ENCODE measurements at places on chromosomes 1 and 21.

DNA sequence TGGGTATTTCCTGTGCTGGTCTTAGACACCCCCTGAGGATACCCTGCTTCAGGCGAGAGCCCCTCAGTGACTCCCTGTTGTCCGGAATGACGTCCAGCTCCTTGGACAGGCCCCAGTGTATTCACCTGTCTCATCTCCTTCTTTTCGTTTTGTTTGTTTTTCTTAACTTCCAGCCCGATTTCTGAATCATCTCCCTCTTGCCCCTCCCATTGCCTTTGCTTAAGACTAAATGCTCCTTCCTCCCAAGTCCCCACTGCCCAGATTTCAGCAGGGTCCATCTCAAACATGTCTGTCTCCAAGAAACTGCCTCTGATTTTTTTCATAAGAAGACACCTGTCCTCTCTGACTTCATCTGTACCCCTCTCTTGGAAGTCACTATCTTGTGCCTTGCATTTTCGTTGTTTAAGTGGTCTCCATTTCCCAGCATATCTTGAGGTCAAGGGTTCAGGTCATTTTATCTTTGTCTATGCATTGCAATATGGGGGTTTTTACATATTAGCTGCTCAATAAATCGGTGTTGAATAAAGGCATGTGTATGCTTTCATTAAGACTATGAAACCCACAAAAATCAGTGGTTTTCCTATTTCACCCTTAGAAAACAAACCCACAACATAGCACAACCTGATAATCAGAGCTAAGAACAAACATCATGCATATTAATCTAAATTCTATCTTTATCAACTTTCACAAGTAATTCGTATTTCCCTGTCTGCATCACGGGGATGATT lies 58.4 kb upstream of the LGALS8 start:
- no peak for DNase-seq

DNA sequence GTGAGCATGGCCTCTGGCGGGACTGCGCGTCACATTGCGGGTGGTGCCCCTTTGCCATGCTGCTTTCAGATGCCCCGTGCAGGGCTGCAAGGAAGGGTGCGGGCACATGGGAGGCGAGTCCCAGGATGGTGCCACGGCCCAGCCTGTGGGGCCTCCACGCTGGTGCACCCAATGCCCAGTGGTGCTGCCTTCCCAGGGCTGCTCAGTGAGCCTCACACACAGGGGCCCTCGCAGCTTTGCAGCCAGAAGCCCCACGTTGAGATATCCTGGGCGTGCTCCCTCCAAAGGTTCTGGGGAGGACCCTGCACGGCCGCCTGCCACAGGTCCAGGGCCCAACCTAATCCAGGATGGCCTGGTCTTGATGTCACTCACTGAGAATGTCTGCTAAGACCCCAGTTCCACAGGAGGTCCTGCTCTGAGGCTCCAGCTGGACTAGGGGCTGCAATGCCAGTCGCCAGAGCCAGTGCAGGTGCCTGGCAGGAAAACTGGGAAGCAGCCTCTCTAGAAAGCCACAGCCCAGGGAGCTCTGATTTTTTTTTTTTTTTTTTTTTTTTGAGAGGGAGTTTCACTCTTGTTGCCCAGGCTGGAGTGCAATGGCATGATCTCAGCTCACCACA lies 34.1 kb upstream of the PRSS38 start:
- DNase-seq = no peak

- DNase-seq = no peak
Measured at GRCh38 chr1:12539705-12540579, 78.1 kb downstream of the DHRS3 start.

GRCh38 chr1:228120857-228121489 lies 11.9 kb upstream of the MRPL55 start:
- no peak for DNase-seq

GRCh38 chr1:87208931-87209330 lies 119.7 kb upstream of the LMO4 start:
- DNase-seq = no peak

DNA sequence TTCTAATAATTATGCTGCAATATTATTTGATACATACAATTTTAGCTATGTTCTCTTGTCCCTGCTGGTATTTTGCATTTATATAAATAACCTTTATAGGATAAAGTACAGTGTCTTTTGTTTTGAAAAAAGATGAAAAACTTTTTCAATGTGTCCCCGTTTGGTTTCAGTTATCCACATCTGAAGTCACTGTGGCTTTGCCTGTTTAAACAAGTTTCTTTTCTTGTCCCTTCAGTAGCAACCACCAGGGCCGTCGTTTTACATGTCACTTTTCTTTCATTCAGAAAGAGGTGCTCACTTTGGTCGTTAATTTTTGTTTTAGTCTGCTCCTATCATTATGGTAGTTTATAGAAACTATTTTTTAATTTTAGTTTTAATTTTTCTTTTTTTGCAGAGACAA lies 41.4 kb downstream of the RABGAP1L start:
- DNase-seq = no peak

DNA sequence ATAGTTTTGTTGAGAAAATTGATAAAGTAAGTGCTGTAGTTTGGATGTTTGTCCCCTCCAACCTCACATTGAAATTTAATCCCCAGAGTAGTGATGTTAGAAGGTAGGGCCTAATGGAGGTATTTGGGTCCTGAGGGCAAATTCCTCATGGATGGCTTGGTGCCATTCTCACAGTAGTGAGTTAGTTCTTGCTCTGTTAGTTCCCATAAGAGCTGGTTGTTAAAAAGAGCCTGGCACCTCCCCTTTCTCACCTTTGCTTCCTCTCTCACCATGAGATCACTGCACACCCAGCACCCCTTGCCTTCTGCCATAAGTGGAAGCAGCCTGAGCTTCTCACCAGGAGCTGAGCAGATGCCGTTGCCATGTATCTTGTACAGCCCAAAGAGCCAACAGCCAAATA lies 354.8 kb upstream of the NFIA start:
- DNase-seq = no peak

- no peak for DNase-seq
Measured at GRCh38 chr1:18917071-18917799, 14.9 kb upstream of the ALDH4A1 start.

DNA sequence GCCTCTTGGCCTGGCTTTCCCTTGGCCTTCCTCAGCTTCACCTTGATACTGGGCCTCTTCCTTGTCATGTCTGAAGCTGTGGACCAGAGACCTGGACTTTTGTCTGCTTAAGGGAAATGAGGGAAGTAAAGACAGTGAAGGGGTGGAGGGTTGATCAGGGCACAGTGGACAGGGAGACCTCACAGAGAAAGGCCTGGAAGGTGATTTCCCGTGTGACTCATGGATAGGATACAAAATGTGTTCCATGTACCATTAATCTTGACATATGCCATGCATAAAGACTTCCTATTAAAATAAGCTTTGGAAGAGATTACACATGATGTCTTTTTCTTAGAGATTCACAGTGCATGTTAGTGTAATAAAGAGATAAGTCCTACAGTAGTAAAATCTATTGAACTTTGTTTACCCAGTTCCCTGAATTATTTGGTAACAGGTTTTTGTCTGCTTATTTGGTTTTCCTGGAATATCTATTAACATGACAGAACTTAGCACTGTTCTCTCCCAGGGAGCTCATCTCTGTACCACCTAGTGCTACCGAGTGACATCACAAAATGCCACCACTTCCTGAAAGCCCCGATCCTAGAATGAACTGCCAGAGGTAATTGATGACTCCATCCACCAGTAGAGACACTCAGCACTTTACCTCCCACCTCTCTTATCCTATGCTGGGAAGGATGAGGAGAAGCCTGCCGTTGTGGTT lies 22.2 kb downstream of the UBE2T start:
- no peak for DNase-seq

GRCh38 chr1:30335997-30336390 lies 387.4 kb downstream of the MATN1 start:
- no peak for DNase-seq

DNA sequence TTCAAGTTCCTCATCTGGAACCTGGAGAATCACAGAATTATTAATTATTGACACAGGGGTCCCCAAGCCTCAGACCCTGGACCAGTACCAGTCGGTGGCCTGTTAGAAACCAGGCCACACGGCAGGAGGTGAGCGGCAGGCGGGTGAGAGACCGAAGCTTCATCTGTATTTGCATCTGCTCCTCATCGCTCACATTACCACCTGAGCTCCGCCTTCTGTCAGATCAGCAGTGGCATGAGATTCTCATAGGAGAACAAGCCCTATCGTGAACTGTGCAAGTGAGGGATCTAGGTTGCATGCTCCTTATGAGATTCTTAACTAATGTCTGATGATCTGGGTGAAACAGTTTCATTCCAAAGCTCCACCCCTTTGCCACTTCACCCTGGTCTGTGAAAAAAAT lies 125.9 kb downstream of the C1orf21 start:
- no peak for DNase-seq

- no peak for DNase-seq
Measured at GRCh38 chr1:24506691-24507381, 4.2 kb downstream of the RCAN3 start.

- DNase-seq = no peak
Measured at GRCh38 chr1:225768662-225769426, 8.8 kb upstream of the SRP9 start.

GRCh38 chr1:1101503-1101902 lies 14.4 kb downstream of the C1orf159 start:
- no peak for DNase-seq

Data from globus pallidus (tissue), 1 donor.